ENCODE measurements at places on chromosomes 12 and 14. TPM values are rescaled to one million over a fixed set of nuclear protein-coding genes. Genes with fewer than 3 reads are reported as not detected.

- no peak for DNase-seq
- H3K4me1 ChIP-seq = peaks cover 5% of the 10 kb centered on the region
- no peaks in the 10 kb centered on the region for H3K27me3 ChIP-seq
- no peak overlapping the region for H3K27ac ChIP-seq
Measured at GRCh38 chr14:66709291-66709690, 201.3 kb downstream of the GPHN start.

DNA sequence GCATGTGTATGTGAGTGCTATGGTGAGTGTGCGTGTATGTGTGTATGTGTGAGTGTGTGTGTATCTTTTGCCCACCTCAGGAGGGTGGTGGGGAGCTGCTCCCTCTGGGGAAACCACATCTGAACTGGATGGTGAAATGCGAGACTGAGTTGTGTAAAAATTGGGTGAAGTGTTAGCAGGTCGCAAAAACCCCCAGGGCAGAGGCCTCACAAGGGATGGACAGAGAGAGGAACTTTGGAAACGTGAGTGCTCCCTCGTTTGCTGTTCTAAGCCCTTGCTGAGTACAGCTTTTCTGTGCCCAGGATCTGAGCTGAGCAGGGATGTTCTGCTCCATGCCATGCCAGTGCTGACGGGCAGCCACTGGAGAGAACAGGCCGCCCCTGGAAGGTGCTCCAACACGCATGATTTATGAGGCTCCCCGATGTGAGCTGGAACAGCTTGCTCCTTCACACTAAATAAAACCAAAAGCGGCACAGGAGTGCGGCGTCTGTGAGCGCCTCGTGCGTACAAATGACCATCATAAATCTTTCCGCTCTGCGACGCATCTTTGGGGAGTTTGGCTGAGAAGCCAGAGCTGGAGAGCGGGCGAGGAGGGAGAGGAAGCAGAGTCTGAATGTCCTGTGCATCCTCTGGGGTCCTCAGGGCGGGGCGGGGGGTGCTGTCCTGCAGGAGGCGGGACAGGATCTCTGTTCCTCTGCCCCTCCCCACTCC is 14.1 kb upstream of the GALNT9 start:
- no peaks in the 10 kb centered on the region for H3K36me3 ChIP-seq
- H3K4me3 ChIP-seq = no peak overlapping the region
- H3K27ac ChIP-seq = no peak overlapping the region

GRCh38 chr12:57755454-57756372 is 810 bp downstream of the MARCHF9 start:
- H3K4me1 ChIP-seq = peaks cover 43% of the 10 kb centered on the region
- peak; percentile 42 for DNase-seq
- no peaks in the 10 kb centered on the region for H3K27me3 ChIP-seq
- H3K4me3 ChIP-seq = peak overlapping the region; percentile 87
- H3K36me3 ChIP-seq = peaks cover 27% of the 10 kb centered on the region
- no peak overlapping the region for H3K27ac ChIP-seq

- H3K27ac ChIP-seq = no peak overlapping the region
- peaks cover 7% of the 10 kb centered on the region for H3K36me3 ChIP-seq
- H3K4me3 ChIP-seq = no peak overlapping the region
- no peaks in the 10 kb centered on the region for H3K27me3 ChIP-seq
Measured at GRCh38 chr12:53550595-53550994, 43.3 kb upstream of the NPFF start.

- peaks cover 2% of the 10 kb centered on the region for H3K4me1 ChIP-seq
- H3K27ac ChIP-seq = no peak overlapping the region
- DNase-seq = no peak
- H3K36me3 ChIP-seq = no peaks in the 10 kb centered on the region
Measured at GRCh38 chr14:72664651-72665050, 229.2 kb downstream of the DPF3 start.

- H3K27me3 ChIP-seq = no peaks in the 10 kb centered on the region
- H3K4me1 ChIP-seq = no peaks in the 10 kb centered on the region
- H3K36me3 ChIP-seq = no peaks in the 10 kb centered on the region
- H3K4me3 ChIP-seq = no peak overlapping the region
- DNase-seq = no peak
Measured at GRCh38 chr14:69244946-69245345, 15.0 kb upstream of the GALNT16 start.

GRCh38 chr12:122208073-122208820 is 4.7 kb downstream of the B3GNT4 start:
- H3K4me1 ChIP-seq = peaks cover 4% of the 10 kb centered on the region
- H3K4me3 ChIP-seq = no peak overlapping the region
- H3K27me3 ChIP-seq = peaks cover 10% of the 10 kb centered on the region
- H3K36me3 ChIP-seq = peaks cover 11% of the 10 kb centered on the region

Gene NXPH4
- 0.26 TPM for total RNA-seq

DNA sequence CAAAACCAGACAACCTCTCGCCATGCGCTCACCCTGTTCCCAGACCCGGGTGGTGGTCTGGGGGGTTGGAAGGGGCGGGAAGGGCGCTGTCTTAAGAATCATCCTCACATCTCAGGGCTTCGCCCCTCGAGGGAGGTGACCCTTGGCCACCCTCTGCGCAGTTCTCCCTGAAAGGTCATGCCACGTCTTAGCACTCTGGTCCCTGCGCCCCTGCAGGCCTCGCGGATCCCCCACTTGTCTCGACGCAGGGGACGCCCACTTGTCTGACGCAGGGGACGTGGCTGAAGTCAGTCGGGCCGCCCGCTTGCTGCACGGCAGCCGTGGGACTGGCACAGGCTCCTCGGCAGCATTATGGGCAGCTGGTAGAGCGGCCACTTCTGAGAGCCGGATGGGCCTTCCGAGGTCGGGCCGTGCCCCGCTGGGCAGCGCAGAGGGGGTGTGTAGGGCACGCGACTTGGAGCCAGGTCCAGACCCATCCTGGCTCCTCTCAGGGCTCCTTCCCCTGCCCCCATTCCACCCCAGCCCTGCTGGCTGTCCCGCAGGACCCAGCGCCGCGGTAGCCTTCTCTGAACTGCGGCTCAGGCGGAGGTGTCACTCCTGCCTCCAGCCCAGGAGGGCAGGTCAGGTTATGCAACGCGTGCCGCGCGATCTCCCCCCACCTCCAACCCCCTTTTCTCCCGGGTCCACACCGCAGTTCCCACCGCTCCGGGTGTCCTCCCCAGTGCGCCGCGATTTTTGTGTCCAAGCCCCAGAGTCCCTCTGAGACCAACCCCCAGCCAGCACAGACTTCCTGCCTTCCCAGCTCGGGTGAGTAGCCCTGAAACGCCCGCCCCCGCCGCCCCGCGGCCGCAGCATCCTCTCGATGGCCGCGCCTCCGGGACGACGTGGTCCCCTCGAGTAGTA is 40.9 kb upstream of the CAPRIN2 start:
- H3K27me3 ChIP-seq = peaks cover 52% of the 10 kb centered on the region
- DNase-seq = peak; percentile 77
- peaks cover 13% of the 10 kb centered on the region for H3K4me1 ChIP-seq
- peaks cover 2% of the 10 kb centered on the region for H3K36me3 ChIP-seq

Gene NUAK1
- not detected for total RNA-seq

DNA sequence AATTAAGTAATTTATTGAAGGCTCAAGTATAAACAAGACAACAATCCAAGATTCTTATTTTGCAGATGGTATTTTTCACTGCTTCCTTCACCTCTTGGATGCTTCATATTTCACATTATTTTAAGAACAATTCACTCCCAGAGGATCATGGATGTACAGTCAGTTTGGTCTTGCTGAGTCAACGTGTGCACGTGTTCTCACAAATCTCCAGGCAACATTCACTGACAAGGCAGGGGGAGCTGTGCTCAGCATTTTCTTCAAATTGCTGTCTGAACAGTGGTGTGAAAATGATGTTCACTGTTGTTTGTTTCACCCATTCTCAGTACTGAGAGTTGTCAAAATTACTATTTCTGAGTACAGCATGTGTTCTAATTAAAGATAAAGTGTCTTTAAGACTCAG is 118.3 kb upstream of the SLC38A4 start:
- DNase-seq = no peak
- H3K27ac ChIP-seq = no peak overlapping the region
- no peak overlapping the region for H3K4me3 ChIP-seq
- H3K4me1 ChIP-seq = no peaks in the 10 kb centered on the region
- no peaks in the 10 kb centered on the region for H3K36me3 ChIP-seq
- no peaks in the 10 kb centered on the region for H3K27me3 ChIP-seq

GRCh38 chr12:120534703-120535655 is 823 bp downstream of the RNF10 start:
- H3K4me1 ChIP-seq = peaks cover 41% of the 10 kb centered on the region
- H3K27me3 ChIP-seq = no peaks in the 10 kb centered on the region

Gene TBX5
- total RNA-seq = not detected

DNA sequence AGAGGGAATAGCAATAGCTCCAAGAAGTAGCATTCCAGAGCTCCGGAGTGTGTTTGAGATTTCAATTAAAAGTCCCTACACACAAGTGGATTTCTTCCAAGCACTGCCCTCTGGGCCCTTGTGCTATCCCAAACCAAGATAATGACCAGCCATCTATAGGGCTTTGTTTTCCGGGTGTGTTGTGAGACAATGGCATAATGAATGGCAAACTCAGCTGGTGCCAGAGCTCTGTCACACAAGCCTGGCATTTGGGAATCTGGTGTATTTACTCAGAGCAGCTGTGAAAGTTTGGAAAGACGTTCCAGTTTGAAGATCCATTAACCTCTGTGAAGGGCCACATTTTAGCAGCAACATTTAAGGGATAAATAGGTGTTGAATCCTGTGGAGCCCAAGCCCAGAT is 61.2 kb upstream of the TMTC2 start:
- no peaks in the 10 kb centered on the region for H3K4me1 ChIP-seq
- H3K27me3 ChIP-seq = no peaks in the 10 kb centered on the region
- DNase-seq = no peak
- no peak overlapping the region for H3K27ac ChIP-seq
- H3K36me3 ChIP-seq = no peaks in the 10 kb centered on the region

GRCh38 chr14:92993302-92993701 is 70.4 kb downstream of the CHGA start:
- peaks cover 13% of the 10 kb centered on the region for H3K36me3 ChIP-seq
- H3K27ac ChIP-seq = no peak overlapping the region
- no peaks in the 10 kb centered on the region for H3K27me3 ChIP-seq
- no peak for DNase-seq

DNA sequence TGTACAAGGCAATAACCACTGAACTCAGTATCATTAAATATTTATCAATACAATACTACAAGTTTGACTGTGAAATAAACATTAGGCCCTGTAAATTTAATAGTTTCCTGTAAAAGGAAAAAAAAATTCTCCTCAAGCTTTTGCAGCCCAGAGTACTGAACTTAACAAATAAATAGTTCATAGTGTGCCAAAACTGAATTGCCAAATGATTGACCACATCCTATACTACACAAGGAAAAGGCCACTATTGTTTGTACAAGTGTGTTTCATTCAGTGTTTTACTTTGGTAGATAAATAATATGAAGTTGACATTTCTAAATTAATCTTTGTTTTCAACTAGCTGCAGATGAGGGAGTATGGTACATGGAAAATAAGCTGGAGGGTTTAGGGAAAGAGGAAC is 379.6 kb downstream of the FLRT2 start:
- no peaks in the 10 kb centered on the region for H3K27me3 ChIP-seq
- no peaks in the 10 kb centered on the region for H3K36me3 ChIP-seq
- DNase-seq = no peak
- no peak overlapping the region for H3K4me3 ChIP-seq
- no peak overlapping the region for H3K27ac ChIP-seq
- no peaks in the 10 kb centered on the region for H3K4me1 ChIP-seq

Measured in activated naive CD8-positive, alpha-beta T cell treated with anti-CD3 and anti-CD28 coated beads for 36 hours (primary cell).